H9 (cell line): ENCODE measurements at places on chromosomes 1 and 21.

- no peak for DNase-seq
Observed at GRCh38 chr21:45747802-45748445, 104.4 kb downstream of the PCBP3 start.

DNA sequence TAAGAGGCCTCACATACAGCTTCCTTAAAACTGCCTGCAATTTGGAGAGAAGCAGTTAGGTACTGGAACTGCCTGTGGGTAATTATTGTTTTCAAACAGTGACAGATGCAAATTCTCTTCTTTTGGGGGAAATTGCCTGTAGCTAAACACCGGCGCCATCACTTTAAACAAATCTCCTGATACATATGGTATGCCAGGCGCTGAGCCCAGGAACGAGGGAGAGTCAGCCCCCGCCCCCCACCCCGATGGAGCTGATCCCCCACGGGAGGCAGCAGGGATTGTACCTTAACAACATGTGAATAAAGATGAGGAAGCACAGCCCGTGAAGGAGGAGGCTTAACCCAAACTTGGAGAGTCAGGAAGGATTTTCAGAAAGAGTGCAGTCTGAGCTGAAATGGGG is 7.1 kb downstream of the TMEM51 start:
- DNase-seq = no peak

DNA sequence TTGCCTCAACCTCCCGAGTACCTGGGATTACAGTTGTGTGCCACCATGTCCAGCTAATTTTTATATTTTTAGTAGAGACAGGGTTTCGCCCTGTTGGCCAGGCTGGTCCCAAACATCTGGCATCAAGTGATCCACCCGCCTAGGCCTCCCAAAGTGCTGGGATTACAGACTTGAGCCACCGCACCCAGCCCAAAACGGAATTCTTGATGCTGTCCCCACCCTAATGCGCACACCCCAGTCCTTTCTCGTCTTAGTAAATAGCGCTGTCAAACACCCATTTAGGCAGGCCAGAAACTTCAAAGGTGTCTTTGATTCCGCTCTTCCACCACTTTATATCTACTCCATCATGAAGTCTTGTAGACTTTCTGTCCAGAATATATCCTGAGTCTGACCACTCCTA is 35.1 kb downstream of the ITSN1 start:
- DNase-seq = no peak

DNA sequence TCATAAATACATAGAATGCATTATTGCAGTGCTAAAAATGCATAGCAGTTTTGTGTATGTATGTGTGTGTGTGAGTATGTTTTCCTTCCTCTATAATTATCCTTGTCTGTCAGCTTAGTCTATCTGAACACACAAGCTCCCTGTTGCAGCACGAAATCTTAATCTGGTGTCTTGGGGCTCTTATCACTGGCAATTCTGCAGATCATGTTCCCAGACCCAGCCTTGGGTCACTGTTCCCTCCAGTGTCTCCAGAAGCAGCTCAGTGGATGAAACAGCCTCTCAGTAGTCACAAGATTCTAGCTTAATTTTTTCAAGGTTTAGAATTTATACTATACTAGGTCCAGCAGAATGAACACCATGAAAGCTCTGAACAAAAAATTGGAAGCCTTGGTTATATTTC is 777.9 kb downstream of the MRPL39 start:
- DNase-seq = no peak

DNA sequence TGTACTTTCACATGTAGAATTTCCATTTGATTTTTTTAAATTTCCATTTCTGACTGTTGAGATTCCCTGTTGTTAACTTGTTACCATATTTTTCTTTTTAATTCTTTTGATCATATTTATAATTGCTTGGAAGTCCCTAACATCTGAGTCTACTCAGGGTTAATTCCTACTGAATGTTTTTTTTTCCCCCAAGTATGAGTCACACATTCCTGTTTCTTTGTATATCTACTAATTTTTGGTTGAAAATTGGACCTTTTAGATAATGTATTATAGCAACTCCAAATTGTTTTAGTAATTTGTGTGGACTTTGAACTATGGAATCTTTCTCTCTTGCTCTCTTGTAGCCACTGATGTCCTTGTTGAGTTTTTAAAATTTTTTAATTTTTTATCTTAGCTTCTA is 54.6 kb downstream of the STXBP3 start:
- DNase-seq = no peak
